ENCODE measurements at places on chromosomes 6 and 20.

DNA sequence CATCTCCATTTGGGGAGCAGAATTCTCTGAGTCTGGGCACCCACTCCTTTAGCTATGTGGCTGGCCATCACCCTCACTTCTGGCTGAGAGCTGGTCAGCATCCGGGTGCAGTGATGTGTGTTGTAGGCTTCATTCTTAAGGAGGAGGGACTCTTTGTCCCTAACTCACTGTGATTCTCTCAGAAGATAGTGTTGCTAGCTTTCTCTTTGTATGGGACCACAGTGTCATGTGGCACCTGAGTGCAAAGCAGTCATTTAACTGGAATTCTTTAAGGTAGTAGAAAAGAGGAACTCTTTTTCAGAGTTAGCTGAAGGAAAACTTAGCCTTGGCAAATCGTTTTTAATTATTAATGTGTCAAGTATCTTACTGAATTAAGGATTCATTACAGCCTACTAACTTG, 165.9 kb downstream of the JARID2 start:
- DNase-seq, result no peak

- no peak for DNase-seq
These were observed 6.5 kb upstream of the NCOA6 start for GRCh38 chr20:34831936-34832335.

- DNase-seq, result no peak
These were observed 7.4 kb downstream of the ITPR3 start for GRCh38 chr6:33628401-33628964.

GRCh38 chr20:62087227-62087626, 21.5 kb upstream of the TAF4 start:
- no peak for DNase-seq

DNA sequence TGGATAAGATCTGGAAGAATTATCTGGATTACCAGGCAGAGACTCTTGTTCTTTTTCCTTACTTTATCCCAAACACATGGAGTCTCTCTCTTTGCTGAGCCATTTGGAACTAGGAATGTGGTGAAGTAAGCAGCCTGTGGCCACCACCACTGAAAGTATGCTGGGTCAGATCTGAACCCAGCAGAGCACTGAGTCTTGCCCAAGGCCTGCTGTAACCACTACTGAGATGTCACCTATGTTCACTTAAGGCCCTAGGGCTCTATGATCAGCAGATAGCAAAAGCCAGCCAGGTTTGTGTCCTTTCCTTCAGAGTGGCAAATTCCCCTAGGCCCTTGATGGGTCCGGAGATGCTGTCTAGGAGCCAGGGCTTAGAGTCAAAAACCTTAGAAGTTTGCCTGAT, 103.3 kb upstream of the PLN start:
- DNase-seq, result no peak

- DNase-seq, result no peak
These were observed 206.4 kb upstream of the HDDC2 start for GRCh38 chr6:125507987-125508655.

- DNase-seq, result no peak
These were observed 655.1 kb upstream of the CITED2 start for GRCh38 chr6:140029551-140029950.

DNA sequence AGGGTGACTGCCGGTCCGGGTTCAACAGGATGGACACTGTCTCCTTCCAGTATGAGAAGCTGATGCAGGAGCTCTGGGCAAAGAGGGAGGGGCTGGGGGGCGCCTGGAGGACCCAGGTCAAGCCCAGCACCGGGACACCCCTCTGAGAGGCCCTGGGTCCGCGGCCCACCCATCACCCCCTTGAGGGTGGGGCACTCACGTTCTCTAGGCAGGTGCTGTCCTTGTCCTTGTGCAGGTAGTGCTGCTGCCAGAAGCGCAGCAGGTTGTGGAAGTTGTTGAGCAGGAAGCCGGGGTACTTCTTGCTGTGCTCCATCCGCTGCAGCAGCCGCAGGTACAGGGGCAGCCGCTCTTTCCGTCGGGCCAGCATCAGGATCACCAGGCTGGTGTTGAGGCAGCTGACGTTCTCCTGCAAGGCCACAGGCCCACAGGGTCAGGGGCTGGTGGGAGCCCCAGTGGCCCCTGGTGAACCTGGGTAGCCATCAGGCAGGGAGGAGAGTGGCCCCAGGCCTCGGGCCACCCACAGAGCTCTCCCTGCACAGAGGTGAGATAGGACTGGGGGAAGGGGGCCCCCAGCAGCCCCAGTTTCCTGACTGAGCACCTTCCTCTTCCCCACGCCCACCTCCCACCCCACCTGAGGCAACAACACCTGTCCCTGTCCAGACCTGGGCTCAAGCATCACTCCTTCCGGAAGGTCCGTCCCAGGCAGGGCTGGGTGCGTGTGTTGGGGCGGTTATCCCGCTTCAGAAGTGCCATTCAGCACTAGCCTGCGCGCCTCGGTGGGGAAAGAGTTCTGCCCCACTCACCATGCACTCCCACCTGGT, 47.8 kb downstream of the MYH7B start:
- no peak for DNase-seq

- no peak for DNase-seq
These were observed 42.3 kb upstream of the PTPN1 start for GRCh38 chr20:50467718-50468356.

GRCh38 chr20:32050324-32050841, 1.7 kb upstream of the HCK start:
- DNase-seq, result no peak

DNA sequence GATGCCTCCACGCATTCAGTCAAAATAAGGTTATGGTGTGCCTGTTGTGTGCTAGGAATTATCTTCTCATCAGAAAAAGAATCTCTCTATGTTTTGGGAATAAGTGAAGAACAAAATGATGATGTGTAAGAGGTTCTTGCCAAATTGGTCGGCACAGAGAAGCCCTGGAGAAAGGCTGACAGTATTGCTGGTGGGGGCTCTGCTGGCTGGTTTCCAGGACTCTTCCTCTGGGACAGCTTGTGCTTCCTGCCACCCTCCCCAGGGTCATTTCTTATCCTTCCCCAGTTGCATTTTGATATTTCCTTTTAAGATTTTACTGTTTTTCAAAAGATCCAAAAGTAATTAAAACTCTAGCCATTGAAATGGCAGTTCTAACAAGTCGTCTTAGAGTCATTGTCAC, 22.1 kb downstream of the CST4 start:
- no peak for DNase-seq

DNA sequence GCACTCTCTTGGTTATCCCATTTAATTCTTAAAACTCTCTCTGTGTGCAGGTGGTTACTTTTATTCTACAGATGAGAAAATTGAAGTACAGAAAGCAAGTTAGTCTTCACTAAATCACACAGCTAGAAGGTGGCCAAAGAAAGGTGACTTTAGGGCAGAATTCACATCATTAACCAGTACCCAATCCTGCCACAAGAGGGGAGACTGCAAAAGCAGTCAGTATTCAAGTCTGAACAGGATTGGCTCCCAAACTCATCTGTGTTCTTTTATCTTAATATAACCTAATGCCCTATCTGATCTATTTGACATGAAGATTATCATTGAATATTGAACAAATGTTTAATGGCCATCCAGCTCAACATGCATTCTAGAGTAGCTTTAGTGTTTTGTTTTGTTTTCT, 225.3 kb upstream of the FAM83B start:
- no peak for DNase-seq

DNA sequence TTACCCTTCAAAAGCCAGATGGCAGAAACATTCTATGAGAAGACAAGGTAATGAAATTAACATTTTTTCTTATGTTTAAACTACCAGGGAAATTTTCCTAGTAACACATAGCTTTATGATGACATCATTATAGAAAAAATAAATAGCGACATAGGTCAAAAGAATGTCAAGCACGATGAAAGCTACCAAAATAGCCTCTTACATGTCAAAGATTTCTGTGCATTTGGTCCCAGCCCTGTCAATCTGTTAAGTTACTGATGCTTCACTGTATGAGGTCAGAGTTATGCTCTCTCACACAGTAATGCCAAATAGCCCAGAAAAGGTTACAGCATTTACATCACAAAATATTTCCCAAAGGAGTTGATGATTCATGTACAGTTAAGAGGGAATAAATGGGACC, 199.8 kb upstream of the DEFB112 start:
- no peak for DNase-seq

- no peak for DNase-seq
These were observed 45.4 kb upstream of the DTNBP1 start for GRCh38 chr6:15708231-15708630.

- no peak for DNase-seq
These were observed 95.1 kb downstream of the IRAK1BP1 start for GRCh38 chr6:78962448-78962847.

GRCh38 chr6:92052513-92052912, 1366.8 kb downstream of the EPHA7 start:
- DNase-seq, result no peak

GRCh38 chr6:25042536-25042935, 106.8 kb upstream of the RIPOR2 start:
- DNase-seq, result no peak

DNA sequence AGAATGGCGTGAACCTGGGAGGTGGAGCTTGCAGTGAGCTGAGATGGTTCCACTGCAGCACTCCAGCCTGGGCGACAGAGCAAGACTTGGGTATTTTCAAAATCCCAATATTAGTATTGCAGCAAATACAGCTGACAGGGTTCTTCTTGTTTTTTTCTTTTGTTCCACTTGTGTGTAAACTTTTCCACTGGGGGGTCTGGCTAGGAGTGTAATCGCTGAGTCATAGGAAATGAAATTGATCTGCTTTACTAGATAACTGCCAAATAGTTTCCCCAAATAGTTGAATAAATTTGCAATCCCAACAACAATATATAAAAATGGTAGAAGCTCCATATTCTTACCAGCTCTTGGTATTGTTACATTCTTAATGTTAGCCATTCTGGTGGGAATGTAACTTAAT, 526.0 kb upstream of the SOX4 start:
- no peak for DNase-seq

DNA sequence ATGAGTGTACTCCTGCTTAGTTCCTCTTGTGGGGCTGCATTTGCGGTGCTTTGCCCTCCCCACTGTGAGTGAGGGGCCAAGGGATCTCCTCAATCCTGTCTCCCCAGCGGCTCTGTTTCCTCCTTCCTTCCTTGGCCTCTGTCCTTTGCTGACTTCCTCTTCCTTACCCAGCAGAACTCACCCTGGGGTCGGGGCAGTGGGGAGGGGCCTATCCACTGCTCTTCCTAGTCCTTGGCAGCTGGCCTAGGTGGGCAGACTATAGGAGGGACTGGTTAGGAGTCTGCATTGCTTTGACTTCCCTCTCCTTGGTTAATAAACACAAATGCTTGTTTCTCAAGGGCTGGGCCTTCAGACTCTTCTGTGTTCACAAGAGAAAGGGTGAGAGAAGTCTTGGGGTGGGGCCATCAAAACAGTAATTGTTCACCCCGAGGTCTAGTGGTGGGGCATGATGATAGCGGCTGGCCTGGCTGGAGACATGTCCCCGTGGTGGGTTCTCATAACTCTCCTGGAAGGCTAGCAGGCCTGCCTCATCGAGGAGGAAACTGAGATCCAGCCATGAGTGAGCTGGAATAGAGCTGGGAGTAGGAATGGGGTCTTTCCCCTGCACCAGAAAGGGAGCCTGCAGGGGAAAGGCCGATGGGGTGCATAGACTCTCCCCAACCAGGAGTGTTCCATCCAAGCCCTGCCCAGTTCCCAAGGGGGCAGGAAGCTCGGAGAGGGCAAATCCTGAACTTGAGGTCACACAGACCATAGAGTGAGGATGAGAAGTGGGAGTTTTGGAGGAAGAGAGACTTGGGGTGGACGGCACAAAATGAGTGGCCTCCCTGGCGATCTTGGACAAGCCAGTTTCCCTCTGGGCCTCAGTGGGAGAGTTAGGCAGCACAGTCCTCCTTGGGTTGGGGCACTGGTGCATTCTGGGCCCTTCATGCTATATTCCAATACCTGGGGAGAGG, 12.7 kb downstream of the FAM110A start:
- DNase-seq, result no peak

DNA sequence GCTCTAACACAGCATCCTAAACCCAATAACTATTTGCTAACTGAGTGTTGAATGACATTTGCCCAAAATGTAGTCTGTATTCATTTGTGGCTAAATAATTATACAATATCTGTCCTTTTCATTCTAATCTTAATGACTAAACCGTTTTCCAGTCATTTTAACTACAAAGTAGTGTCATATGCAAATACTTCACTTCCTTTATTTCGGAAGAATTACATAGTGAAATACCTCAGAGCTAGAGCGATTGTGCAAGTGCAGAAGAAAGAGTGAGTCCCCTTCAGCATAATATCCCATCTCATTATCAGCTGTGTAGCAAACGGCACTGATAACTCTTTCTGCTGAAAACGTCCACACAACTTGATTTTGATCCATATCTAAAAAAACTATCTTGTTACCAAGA, 66.2 kb downstream of the ROS1 start:
- no peak for DNase-seq

- no peak for DNase-seq
These were observed 70.4 kb upstream of the SLC24A3 start for GRCh38 chr20:19141998-19142397.

- DNase-seq, result no peak
These were observed 11.3 kb downstream of the ZFP64 start for GRCh38 chr20:52180180-52180840.

- DNase-seq, result no peak
These were observed 1.3 kb upstream of the CDYL start for GRCh38 chr6:4774715-4775493.

- DNase-seq, result no peak
These were observed 9.6 kb downstream of the HRH3 start for GRCh38 chr20:62210496-62210855.
